Stimulated activated CD4-positive, alpha-beta T cell treated with anti-CD3 and anti-CD28 coated beads, Interleukin-4, amount 100 ng/mL, for 24 hours (primary cell): ENCODE measurements at places on chromosomes 2 and 18.

DNA sequence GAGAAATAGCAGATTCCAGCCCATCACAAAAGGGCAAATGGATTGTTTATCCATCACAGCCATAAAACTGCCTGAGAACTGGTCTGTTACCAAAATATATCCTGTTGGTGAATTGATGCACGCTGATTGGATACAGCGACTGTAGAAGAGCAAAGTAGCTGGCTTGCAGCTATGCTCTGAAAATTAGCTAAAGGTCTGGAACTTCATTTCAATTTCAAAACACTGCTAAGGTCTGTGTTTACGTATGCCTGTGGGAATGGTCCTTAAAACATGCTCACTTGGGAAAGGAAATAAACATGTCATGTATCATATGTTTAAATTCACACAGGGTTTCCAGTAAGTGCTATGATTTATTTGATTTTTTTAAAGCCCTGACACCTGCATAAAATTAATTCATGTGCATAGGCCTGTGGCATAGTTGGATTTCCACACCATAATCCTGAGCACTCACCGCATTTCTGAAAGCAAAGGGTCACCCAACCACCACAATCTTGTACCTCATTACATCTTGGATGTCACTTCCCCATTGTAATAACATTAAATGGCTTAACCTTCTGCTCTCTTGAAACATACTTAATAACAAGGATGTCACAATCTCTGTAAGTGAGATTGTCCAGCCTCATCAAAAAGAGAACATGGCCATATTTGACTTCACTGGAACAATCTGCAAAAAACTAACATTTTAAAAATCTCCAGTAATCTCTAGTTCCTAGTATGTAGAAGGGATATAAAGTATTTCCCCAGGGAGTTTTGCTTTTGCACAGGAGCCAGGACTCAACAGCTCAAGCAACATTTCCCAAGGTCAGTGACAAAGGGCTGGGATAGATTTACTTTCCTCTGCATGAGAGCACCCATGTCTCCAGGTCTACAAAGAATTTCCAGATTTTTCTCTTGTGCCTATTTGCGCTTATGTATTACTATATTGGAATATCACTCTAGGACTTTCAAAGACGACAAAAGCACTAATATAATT, 109.8 kb downstream of the FARSB start:
- DNase-seq, result no peak

GRCh38 chr2:151217343-151217742, 44.3 kb downstream of the RBM43 start:
- no peak for DNase-seq

GRCh38 chr2:144323946-144324345, 196.0 kb downstream of the ZEB2 start:
- DNase-seq, result no peak

DNA sequence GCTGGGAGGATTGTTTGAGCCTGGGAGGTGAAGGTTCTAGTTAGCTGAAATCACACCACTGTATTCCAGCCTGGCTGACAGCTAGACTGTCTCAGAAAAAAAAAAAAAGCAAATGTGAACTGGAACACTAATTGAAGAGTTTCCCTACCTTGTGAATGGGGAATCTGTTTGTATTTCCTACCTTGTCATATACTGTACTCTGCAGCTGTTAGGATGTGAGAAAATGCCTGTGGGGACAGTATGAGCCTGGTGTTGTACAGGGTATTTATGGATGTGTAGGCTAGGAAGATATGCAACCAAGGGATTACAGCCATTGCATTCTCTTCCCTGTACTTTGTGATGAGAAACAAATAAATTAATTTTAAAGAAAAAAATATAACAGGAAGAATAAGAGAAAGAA, 113.3 kb upstream of the FAM117B start:
- no peak for DNase-seq

DNA sequence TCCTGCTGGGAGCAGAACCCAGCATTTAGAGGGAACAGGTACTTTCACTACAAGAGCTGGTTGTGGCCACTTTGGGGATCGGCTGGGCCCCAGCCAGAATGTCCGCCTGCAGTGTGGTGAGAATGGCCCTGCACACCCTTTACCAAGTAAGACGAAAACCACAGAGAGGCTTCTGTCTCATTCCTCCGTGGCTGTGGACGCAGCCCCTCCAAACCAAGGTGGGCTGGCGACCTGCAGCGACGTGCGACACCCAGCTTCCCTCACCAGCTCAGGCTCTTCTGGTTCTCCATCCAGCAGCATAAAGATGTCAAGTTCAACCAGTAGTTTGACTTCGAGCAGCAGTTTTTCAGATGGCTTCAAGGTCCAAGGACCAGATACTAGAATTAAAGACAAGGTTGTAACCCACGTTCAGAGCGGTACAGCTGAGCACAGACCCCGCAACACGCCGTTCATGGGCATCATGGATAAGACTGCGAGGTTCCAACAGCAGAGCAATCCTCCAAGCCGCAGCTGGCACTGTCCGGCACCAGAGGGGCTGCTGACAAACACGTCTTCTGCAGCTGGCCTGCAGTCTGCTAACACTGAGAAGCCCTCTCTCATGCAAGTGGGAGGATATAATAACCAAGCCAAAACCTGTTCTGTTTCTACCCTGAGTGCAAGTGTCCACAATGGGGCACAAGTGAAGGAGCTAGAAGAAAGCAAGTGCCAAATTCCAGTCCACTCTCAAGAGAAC, 56.2 kb downstream of the WDSUB1 start:
- DNase-seq, result no peak

DNA sequence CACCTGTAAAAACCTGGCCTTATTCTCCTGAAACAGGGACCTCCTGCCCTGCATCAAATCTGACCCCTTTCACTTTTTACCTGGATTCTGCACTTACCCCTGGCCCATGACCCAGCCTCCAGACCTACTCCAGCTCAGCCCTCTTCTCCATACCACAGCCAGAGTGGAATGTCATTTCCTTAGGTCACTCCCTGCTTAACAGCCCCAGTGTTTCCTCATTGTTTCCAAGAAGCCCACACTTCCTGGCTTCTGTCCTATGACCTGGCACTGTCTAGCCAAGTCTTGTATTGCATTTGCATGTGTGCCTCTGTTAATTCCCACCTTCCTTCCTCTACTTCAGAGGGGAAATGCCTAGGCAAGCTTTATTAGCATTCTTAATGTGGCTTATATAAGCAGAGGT, 51.4 kb upstream of the TRIB2 start:
- DNase-seq, result no peak

DNA sequence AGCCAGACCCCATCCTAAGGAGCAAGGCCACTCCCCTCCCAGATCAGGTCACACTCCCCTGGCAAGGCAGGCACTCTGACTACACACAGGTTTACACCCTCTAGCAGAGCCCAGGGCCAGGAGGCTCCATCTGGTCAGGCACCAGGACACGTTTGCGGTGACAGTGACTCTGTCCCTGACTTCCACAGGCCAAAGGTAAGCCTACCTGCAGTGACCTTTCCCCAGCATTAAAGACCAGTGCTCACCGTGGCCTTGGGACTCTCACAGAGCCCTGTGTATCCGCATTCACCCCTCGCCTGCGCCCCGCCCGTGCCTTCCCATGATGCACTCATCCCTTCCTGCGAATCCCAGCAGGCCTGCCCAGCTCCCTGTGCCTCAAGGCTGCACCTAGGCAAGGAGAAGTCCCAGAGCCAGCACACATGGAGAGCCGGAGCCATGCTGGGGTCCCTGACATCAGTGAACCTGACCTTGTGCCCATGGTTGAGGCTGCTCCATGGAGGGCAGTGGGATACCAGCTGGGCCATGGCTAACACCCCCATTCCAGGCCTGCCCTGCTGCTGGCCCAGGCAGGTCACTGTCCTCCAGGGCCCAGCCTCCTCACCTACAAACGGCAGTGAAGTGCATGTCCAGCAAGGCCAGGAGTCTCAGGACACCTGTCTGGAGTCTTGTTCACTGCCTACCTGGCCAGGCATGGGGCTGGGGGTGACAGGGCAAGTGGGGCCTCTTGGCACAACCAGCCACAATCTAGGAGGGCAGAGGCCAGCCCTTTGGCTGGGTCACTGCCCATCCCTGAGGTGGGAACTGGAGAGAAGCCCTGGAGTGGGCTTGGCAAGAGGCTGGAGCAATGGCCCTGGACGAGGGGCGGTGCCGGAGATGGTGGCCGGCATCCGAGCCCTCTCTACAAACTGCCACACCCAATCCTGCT, 3.0 kb downstream of the NEURL3 start:
- DNase-seq, result no peak

GRCh38 chr2:139628931-139629330, 848.7 kb upstream of the NXPH2 start:
- no peak for DNase-seq

DNA sequence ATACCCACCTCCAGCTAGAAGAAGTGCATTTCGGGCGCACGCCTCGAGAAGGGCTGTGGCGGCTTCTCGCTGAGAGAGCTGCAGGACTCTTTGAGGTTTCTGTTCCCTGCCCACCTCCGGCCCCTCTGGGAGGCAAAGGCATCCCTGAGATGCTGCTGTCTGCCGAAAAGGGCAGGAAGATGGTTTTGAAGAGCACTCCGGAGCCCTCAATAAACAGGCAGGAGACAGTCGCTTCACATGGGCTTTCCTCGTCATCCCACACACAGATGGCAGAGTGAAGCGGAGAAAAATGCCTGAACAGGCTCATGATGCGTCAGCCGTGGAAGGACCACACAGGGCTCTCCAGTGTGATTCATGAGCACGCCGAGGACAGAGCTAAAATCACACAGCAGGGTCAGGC, 25.4 kb upstream of the GLI2 start:
- DNase-seq, result no peak

GRCh38 chr2:65545837-65546805, 113.7 kb upstream of the SPRED2 start:
- DNase-seq, result no peak

DNA sequence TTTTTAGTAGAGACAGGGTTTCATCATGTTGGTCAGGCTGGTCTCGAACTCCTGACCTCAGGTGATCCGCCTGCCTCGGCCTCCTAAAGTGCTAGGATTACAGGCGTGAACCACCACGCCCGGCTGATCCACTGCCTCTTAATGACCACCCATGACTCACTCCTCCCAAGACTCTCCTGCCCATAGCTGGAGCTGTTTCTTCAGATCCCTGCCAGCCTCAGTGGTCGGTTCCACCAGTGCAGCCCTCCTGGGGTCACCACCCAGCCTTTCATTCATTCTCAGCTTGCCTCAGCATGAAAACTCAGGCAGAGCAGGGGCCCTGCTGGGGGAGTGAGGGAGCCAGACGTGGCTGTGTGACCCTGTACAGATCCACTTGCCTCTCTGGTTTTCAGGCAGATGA, 12.5 kb downstream of the KCNIP3 start:
- no peak for DNase-seq

- no peak for DNase-seq
Measured at GRCh38 chr2:229261076-229261475, 10.0 kb downstream of the PID1 start.

DNA sequence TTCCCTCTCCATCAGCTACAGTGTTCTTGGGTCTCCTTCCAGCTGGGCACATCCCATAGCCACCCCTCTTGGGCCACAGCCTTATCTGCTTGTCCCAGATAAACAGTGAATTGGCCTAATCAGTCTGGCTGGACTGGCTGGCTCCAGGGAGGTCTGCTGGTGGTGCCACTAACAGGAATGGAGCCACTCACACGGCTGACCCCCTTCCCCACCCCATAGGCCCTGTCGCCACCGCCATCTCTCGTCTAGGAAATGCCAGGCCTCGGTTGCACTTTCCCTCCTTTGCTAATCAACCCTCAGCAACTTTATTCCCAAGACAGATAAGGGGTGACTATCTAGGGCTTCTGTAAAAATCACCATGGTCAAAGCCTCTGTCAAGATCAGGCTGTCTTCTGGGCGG, 23.0 kb upstream of the TNP1 start:
- no peak for DNase-seq

DNA sequence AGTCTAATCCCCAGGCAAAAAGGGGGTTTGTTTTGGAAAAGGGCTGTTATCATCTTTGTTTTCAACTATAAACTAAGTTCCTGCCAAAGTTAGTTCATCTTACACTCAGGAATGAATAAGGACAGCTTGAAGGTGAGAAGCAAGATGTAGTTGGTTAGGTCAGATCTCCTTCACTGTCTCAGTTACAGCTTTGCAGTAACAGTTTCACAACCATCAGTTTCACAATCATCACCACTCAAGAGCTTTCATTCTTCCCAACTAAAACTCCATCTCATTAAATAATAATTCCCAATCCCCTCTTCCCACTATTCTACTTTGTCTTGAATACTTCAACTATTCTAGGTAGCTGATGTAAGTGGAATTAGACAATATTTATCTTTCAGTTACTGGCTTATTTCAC, 200.9 kb downstream of the NYAP2 start:
- DNase-seq, result no peak

DNA sequence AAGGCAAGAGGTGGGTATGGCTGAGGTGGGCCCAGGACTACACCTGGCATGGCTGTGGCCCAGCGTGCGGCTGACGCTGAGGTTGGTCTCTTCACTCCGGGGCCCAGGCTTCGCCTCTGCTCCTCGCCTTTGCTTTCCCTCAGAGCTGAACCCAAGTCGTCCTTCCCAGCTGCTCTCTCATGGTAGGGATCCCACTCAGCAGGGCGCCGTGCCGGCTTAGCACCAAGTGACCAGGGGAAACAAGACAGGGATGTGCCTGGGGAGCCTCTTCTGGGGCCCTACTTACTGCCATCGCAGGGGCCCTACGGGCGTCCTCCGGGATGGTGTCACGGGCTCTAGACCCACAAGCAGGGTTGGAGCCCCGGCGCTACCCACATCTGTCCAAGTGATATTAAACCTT, 138.1 kb upstream of the ALKAL2 start:
- DNase-seq, result no peak

DNA sequence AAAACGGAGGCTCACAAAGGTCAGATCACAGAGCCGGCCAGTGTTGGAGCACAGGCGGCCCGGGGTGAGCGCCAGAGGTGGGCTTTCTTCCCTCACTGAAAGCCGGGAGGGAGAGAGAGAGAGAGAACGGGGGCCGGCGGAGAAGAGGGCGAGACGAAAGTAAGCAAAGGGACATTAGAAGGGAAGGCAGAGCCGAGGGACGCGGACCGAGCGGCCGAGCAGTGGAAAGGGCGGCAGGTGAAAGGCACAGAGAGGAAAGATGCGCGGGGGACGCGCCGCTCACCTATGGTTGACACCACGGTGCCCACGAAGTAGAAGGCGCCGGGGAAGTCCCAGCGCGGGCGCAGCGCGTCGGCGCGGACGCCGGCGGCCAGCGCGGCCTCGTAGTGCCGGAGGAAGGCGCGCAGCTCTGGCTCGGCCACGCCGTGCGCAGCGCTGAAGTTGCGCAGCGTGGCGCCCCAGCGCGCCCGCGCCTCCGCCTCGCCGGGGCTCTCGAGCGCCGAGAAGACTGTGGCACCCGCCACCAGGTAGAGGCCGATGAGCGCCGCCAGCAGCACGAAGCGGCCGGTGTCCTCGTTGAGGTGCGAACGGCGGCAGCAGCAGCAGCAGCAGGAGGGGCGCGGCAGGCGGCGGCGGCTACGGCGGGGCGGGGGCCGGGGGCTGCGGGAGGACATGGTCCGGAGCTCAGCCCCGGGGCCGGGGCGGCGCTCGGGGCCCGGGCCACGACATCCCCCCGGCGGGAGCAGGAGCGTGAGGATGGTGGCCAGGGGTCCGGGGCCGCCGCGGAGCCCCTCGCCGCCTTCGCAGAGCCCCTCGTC, 166.9 kb downstream of the MSH2 start:
- no peak for DNase-seq

GRCh38 chr2:73999881-74000597, 15.3 kb downstream of the TET3 start:
- DNase-seq, result no peak

- no peak for DNase-seq
Measured at GRCh38 chr2:3260959-3261358, 116.7 kb downstream of the EIPR1 start.
